ENCODE measurements at places on chromosomes 7 and 10.

- DNase-seq = no peak
Observed at GRCh38 chr10:125084614-125085257, 75.6 kb downstream of the CTBP2 start.

DNA sequence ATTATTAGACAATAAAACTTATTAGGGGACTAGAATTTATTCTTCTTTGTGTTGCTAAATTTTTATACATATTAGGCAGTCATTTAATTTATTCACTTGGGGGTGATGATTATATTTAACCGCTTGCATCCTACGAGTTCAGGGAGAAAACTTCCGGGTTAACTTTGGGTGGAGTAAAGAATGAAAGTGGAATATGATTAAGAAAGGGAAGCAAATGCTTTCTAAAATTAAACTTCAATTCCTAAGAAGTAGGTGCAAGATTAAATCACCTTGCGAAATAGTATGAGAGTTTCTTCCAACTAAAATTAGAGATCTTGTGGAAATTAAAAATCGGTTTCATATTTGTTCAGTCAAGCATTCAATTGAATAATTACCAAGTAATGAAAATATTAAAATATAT lies 33.5 kb downstream of the MRC1 start:
- no peak for DNase-seq

DNA sequence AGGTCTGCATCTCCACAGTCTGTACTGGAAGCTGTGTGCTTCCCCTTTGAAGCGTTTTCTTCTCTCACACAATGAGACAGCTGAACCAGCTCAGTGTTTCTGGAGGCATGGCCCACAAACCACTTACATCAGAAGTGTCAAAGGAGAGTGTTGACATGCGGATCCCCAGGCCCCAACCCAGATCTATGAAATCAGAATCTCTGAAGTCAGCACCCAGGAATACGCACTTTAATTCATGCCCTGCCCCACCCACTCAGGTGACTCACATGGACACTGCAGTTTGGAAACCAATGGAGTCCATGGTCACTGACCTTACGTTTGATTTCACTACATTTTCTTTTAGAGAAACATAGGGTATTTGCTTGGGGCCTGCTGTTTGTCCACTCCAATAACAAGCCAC lies 19.0 kb downstream of the TLL2 start:
- DNase-seq = peak; percentile 17

GRCh38 chr7:65269150-65269856 lies 104.4 kb upstream of the ZNF92 start:
- peak; percentile 69 for DNase-seq

All from activated CD8-positive, alpha-beta memory T cell treated with anti-CD3 and anti-CD28 coated beads for 24 hours (primary cell).